ENCODE measurements at places on chromosomes 5 and 9.

DNA sequence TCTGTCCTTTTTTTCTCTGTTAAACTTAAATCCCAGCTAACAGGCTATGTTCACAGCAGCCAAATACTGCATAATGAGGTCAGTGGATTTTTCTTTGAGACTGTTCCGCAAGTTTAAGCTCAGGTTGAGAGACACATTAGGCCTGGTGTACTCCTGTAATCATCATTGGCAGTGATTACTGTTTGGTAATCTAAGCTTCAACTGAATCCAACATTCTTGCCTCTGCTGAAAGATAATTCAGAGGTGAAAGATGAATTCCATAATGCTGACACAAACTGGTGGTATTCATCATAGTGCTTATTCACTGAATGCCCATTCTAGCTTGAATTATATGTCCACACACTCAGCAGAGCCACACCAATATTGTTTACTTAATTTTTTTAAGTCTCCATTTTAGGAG is 108.5 kb downstream of the NFIB start:
- DNase-seq: no peak

GRCh38 chr9:129166623-129167557 is 11.2 kb downstream of the IER5L start:
- DNase-seq: peak; percentile 54

DNA sequence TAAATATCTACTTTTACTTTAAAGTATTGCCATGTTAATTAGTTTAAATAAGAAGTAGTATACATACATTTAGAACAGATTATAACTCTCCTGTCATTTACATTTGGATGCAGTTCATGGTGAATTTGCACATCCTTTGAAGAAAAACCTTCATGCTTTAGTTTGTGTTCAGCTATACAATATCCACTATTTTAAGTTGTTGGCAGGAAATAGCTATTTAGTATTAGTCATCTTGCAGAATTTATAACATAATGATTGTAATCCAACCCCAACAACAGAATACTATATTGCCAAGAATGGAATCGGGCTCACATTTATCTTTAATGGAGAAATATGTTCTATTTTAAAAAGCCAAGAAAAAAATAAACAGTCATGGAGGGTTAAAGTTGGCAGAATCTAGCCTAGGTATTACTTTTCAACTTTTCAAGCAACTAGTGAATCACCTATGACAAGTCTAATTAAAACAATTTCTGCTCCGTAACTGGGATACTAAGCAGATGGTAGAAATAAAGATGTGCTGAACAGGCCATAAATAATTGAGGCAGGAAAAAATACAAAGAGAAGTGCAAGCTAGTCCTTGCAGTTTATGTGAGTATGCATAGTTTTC is 1170.6 kb upstream of the NUDT12 start:
- no peak for DNase-seq

DNA sequence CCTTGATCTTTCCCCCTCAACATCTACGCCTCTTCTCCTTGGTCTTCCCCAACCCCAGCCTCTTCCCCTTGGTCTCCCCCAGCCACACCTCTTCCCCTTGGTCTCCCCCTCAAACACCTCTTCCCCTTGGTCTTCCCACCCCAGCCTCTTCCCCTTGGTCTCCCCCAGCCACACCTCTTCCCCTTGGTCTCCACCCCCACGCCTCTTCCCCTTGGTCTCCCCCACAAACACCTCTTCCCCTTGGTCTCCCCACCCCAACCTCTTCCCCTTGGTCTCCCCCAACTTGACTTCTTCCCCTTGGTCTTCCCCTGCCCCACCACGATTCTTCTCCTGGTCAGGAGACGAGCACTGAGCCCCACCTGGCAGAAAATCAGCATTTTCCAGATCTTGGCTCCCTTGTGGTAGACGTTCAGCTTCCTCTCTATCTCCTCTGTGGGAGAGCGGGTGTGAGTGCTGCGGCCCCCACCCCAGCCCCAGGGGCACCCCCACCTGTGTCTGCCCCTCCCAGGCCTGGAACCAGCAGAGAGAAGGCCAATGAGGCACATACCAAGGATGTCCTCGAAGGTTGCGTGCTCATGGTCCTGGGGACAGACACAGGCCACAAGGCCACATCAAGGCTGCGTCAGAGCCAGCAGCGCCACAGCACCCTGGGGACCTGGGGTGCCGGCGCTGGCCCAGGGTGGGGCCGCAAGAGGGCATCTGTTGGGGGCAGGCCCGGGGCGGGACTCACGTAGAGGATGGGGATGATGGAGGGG is 7.0 kb downstream of the NSMF start:
- DNase-seq: no peak

GRCh38 chr5:150272531-150272930 is 17.0 kb downstream of the CAMK2A start:
- DNase-seq: peak; percentile 16

DNA sequence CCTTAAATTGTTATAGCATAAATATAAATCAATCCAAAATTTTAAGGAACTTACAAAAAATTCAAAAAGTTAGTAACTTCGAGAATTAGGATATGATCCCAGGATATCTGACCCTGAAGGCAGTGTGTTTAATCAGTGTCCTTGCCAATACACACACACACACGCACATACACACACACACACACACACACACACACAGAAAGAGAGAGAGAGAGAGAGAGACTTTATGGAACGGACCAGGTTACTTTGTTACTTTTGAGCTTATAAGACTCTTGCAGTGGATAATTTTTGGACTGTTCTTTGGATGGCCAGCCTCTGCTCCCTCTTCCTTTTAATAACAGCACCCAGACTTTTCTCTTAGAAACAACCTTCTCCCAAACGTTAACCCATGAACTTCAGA is 322.9 kb downstream of the NFIB start:
- DNase-seq: no peak

- DNase-seq: no peak
These were observed 219.0 kb downstream of the ZNF608 start for GRCh38 chr5:124527220-124527991.

GRCh38 chr9:99513441-99514112 is 291.5 kb downstream of the SEC61B start:
- no peak for DNase-seq

GRCh38 chr9:14710804-14711203 is 11.7 kb downstream of the CER1 start:
- no peak for DNase-seq

- no peak for DNase-seq
These were observed 22.1 kb downstream of the PCDHGC5 start for GRCh38 chr5:141510850-141511601.

DNA sequence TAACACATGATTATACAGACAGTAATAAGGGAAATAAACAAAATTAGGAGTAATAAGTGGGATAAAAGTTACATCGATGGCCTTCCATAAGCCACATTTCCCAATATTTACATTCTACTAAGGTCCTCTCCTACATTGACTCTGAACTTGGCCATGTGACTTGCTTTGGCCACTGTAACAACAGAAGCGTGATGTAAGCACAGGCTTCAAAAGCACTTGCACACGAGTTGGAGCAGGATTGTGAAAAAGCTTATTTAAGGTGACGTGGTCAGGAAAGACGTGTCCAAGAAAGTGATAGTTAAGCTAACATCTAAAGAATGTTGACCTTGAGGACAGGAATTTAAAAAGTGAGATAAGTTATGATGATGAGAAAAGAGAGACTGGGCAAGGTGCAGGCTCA is 9.8 kb upstream of the CEMIP2 start:
- DNase-seq: no peak

GRCh38 chr9:23492126-23493002 is 333.7 kb downstream of the ELAVL2 start:
- DNase-seq: peak; percentile 0

DNA sequence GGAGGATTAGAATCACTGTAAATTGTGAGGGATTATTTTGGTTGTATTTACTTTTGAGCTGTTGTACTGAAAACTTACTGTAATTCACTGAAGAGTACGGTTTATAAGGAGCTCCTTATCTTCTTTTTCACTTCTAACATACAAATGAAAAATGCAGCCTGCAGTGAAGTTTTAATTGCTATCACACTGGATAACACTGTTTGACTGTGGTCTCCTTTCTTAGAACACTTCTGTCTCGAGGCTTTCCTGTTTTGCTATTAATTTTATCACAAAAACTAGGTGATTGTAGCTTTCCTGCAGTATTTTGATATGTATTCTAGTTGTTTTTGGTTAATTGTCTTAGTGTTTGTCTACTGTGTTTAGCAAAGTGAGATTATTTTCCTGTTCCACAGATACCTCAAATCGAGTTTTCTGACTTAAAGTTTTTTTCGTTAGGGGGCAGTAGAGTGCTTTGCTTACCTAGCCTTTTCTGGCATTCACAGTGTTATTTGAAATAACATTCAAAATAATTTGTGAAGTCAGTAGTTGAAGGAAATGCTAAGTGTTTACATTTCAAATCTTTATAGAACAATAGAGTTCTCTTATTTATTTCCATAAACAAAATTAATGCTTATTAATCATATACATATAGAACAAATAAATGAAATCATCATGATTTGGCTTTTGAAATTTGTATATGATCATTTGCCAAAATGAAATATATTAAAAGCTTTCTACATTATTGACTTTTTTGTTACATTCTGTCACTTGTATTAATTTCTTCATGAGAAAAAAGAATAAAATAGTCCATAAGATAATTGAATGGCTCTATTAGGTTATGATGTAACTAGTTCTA is 52.9 kb downstream of the COMMD10 start:
- DNase-seq: peak; percentile 49

GRCh38 chr5:65961633-65962032 is 35.3 kb downstream of the ERBIN start:
- no peak for DNase-seq

- DNase-seq: no peak
These were observed 21.0 kb upstream of the SUSD3 start for GRCh38 chr9:93037476-93037971.

DNA sequence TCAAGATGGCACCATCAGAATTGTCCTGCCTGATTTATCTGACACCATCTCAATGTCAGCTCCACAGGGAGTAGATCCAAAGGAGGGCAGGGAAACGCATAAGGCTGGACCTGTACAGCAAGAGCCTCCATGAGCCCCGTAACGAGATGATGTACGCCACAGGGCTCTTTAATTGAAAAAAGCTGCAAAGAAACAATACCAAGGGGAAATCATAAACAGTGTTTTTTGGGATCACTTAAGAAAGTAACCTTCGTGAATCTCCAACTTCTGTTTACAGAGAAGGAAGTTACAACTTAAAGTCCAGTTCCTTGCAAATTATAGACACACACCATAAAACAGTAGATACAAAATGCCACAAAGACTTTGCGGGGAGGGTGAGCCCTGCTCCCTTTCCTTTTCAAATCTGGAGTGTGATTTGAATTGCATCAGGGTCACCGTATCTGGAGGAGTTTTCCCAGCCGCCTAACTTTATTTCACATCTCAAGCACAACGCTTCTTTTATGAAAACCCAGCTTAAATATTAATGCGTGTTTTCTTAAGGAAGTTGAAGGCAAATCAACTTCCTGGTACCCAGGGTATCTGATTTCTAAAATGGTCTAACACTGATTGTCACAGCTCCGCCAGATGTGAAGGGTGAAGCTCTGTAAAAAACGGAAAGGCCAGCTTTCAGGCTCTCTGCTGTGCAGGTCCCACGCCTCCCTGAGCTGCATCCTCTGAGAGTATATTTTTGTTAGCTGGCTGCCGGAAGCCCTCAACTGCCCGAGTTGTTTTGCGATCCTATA is 88.9 kb downstream of the EBF1 start:
- DNase-seq: no peak

DNA sequence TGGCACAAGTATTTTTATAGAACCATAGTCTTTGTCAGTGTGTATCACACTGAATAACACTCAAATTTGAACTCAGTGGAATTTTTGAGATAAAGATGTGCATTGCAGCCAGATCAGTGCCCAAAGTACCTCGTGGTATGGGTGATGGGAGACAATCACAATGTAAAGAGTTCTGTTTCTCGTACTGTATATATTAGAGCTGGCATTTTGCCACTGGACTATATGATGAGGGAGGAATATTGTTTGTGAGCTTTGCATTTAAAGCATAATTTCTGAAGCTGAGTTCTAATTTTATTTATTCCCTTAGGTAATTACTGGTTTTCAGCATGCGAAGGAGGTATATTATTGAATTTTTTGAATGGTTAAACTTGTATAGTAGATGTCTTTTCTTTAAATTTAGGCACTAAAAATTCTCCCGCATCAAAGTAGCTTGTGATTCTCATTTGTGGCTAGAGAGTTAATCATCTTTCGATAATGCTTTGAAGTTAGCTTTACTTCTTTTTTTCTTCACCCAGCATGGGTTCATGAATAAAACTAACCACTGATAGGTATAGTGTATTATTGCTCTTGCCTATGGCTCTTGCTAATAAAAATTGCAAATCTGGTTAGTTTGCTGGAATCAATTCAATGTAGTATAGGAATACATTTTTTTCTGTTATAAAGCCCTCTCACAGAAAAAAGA is 43.1 kb downstream of the PAM start:
- peak; percentile 51 for DNase-seq

- DNase-seq: no peak
These were observed 27.6 kb downstream of the ACTL7A start for GRCh38 chr9:108889649-108890067.

DNA sequence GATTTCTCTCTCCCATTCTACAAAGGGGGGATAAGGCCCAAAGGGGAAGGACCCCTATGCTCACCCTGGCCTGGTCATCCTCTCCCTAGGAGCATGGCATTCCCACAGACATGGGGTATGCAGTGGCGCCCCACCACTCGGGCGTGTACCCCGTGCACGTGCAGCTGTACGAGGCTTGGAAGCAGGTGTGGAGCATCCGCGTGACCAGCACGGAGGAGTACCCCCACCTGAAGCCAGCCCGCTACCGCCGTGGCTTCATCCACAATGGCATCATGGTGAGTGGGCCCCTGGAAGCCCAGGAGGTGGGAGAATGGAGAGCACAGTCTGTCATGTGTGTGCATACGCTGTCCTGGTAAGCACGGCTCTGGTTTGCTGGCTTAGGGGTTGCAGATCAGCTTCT is 27.7 kb downstream of the NDST1 start:
- DNase-seq: no peak

DNA sequence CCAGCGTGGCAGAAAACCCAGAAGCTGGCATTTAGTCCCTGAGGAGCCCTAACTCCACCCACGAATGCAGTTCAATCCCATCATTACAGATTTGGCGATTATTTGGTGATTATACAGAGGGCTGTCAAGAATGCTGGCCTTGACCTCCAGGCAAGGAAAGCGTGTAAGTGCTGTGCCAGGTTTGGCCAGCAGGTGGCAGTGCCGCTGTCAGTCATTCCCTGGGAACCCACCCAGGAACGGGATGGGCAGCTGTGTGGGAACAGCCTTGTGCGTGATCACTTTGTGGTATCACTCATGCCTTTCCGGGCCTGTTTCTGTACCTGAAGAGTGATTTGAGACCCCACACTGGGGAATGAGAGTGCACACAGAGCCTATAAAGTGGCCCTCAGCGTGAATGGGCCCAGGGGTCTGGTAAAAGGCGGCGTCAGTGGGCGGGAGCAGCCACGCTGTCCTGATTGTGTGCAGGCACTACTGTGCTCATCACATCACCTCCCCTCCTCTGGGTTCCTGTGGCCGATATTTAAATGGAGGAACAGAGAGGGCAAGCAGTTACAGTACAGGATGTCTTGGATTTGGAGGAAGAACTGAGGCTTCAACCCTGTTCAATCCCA is 215.6 kb downstream of the ROR2 start:
- peak; percentile 9 for DNase-seq

DNA sequence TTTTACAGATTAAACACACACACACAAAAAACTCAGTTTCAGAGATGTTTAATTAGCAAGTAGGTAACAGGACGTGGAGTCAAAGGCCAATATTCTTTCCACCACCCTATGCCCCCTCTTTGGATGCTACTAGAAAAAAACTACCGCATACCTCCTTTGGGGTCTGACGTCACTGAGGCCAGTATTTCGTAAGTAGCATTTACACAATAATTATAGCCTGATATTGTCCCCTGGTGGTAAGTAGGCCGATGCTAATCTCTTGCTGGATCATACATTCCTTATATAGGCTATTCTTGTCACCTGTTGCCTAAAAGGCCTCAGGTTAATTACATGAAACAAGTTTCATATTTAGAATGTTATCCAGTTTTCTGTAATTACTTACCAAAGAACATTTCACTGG is 21.0 kb upstream of the SMARCA2 start:
- DNase-seq: no peak
